T-helper 17 cell (primary cell): ENCODE measurements at places on chromosomes 5 and 9. TPM values are rescaled to one million over a fixed set of nuclear protein-coding genes. Genes with fewer than 3 reads are reported as not detected.
A peak's percentile ranks its signal among the peaks of the same experiment; 100 is the strongest.

The STK32A gene
- total RNA-seq: not detected

The FBP2 gene
- total RNA-seq: not detected

The DIPK1B gene
- 3.2 TPM for total RNA-seq

The ARL14EPL gene
- total RNA-seq: not detected

The F2RL1 gene
- total RNA-seq: 0.94 TPM

The TTC16 gene
- total RNA-seq: 4.3 TPM

The CCL21 gene
- not detected for total RNA-seq

The ZFP37 gene
- total RNA-seq: 1.5 TPM

The PRLR gene
- not detected for total RNA-seq

The NXNL2 gene
- total RNA-seq: not detected

The PIP5KL1 gene
- total RNA-seq: 2.3 TPM

The GMCL2 gene
- not detected for total RNA-seq

GRCh38 chr5:124522992-124523391 lies 223.4 kb downstream of the ZNF608 start:
- H3K4me3 ChIP-seq: no peak overlapping the region
- H3K4me1 ChIP-seq: no peaks in the 10 kb centered on the region
- DNase-seq: no peak
- H3K27me3 ChIP-seq: no peaks in the 10 kb centered on the region
- H3K27ac ChIP-seq: no peak overlapping the region

- H3K27ac ChIP-seq: no peak overlapping the region
- peaks cover 11% of the 10 kb centered on the region for H3K4me1 ChIP-seq
- H3K4me3 ChIP-seq: no peak overlapping the region
- peaks cover 12% of the 10 kb centered on the region for H3K27me3 ChIP-seq
Observed at GRCh38 chr5:57455511-57456455, 26.8 kb downstream of the ACTBL2 start.

DNA sequence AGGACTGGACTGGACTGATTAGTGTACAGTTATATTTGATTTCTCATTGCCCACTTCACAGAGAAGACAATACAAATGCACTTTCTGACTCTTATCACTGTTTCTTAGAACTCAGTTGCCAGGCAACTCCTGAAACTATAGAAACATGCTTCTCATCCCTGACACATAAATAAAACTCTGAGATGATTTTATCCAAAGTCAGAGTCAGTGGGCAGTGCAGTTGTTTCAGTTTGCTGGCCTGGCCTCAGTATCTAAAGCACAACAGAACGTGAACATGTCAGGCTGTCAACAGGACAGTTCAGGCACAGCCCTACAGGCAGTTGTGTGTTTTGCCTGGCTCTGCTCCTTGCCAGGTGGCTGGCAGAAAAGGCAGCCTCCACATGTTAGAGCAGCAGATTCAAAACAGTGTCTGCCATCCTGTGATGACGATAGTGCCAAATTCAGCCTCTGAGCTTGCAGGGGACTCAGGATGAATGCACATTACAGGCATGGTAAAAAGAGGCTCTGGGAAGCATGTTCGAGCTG lies 65.1 kb upstream of the CCDC152 start:
- no peaks in the 10 kb centered on the region for H3K4me1 ChIP-seq
- no peak for DNase-seq
- peak overlapping the region; percentile 2 for H3K4me3 ChIP-seq
- H3K27me3 ChIP-seq: no peaks in the 10 kb centered on the region

DNA sequence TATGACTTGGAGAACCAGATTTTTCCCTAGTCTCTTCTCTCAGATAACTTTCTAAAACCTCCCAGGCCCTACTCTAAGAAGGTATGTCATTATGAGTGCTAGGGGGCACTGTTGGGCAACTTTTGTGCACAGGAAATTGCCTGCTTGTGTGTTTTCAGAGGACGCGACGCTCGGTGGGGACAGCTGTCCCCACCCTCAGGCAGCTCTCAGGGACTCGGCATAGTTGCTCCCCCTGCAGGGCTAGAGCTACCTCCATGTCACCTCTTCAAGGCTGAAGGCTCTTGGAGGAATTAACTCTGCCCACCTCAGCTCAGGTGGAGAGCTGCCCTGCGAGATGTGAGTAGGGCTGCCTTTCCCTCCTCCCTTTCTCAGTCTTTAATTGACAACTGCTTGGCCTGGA lies 10.2 kb upstream of the TIFAB start:
- H3K36me3 ChIP-seq: peaks cover 2% of the 10 kb centered on the region
- H3K4me1 ChIP-seq: peaks cover 11% of the 10 kb centered on the region
- no peak overlapping the region for H3K4me3 ChIP-seq
- H3K27ac ChIP-seq: peak overlapping the region; percentile 47

GRCh38 chr9:128002959-128003358 lies 22.2 kb upstream of the EEIG1 start:
- no peak overlapping the region for H3K4me3 ChIP-seq
- H3K4me1 ChIP-seq: peaks cover 15% of the 10 kb centered on the region
- peak overlapping the region; percentile 70 for H3K27ac ChIP-seq
- no peaks in the 10 kb centered on the region for H3K27me3 ChIP-seq

- H3K27me3 ChIP-seq: peaks cover 13% of the 10 kb centered on the region
- H3K36me3 ChIP-seq: peaks cover 2% of the 10 kb centered on the region
- H3K4me3 ChIP-seq: no peak overlapping the region
Observed at GRCh38 chr9:76664120-76664519, 100.1 kb upstream of the PCA3 start.

DNA sequence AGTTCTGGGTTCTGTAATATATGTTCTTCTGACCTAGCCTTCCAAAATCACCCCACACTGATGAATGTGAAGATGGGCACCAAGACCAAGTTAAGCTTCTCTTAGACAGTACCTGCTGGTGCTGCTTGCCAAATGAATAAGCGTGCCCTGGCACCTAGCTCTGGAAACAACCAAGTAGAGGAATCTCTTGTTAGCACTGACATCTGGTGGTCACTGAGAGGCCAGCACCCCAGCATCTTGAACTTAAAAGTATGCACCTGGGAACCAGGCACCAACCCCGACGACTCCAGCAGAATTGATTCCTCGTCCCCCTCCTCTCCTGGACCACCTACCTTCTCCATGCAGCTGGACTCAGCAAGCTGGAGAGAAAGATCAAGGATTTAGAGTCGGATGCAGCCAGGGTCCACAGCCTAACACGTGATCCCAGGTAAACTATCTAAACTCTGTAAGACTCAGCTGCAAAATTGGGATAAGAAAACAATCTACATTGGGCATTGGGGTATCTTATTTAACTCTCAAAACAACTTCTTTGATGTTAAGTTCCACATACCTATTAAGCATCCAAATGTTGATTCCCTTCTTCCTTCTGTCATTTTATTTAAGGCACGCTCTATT lies 89.8 kb downstream of the SLC1A3 start:
- H3K36me3 ChIP-seq: no peaks in the 10 kb centered on the region
- DNase-seq: no peak
- H3K4me3 ChIP-seq: no peak overlapping the region
- H3K4me1 ChIP-seq: peaks cover 2% of the 10 kb centered on the region
- H3K27me3 ChIP-seq: peaks cover 33% of the 10 kb centered on the region

DNA sequence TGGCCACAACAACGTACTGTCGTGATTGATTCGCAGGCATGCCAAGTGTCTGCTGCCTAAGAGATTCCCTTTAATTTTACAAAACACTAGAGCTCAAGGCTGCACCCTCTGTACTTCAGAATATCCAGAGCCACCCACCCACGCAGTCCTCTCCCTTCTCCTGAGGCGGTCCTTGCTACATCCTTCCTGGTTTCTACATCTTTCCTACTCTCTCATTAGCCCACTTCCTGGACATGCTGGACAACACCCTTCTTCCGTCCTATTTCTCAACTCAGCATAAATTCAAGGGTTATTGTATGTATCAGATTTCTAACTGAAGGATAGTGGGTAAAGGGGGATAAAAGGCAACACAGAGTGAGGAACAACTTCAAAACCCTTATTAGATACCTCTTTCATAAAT lies 148.4 kb upstream of the MAP3K1 start:
- no peaks in the 10 kb centered on the region for H3K36me3 ChIP-seq
- no peak overlapping the region for H3K4me3 ChIP-seq
- H3K4me1 ChIP-seq: peaks cover 15% of the 10 kb centered on the region
- no peaks in the 10 kb centered on the region for H3K27me3 ChIP-seq
- no peak overlapping the region for H3K27ac ChIP-seq

DNA sequence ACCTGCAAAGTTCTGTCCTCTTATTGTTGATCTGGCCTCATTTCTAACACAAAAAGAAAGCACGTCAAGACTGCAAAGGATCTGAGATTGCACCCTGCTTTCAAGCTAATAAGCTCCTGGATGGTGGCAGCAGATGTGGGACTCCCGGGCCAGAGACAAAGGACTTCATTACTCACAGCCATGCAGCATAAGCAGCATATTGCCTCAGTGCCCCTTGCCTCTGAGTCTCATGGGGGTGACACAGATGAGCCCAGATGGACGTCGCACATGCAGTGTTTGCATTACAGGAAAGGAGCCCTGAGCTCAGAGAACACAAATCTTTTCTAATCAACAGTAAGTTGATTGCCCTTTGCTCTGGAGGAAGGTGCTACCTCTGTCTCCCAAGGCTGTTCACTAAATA lies 105.0 kb downstream of the SLC28A3 start:
- DNase-seq: no peak
- H3K27me3 ChIP-seq: peaks cover 16% of the 10 kb centered on the region
- H3K27ac ChIP-seq: no peak overlapping the region

DNA sequence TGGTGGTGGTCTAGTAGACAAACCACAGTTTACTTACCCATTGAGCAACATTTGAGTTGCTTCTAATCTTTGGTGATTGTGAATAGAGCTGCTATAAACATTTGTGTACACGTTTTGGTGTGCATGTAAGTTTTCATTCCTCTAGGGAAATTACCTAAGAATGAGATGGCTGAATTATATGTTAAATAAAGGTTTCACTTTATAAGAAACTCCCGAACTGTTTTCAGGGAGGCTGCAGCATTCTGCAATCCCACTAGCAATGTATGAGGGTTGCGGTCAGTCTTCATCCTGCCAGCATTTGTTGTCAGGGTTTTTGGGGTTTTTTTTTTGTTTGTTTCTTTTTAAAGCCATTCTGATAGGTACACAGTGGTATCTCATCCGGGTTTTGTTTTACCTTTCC lies 45.7 kb upstream of the PPARGC1B start:
- no peak for DNase-seq
- H3K36me3 ChIP-seq: peaks cover 9% of the 10 kb centered on the region
- peaks cover 5% of the 10 kb centered on the region for H3K4me1 ChIP-seq

GRCh38 chr5:65050826-65051498 lies 282.2 kb downstream of the CWC27 start:
- no peaks in the 10 kb centered on the region for H3K4me1 ChIP-seq
- no peak overlapping the region for H3K27ac ChIP-seq
- no peaks in the 10 kb centered on the region for H3K36me3 ChIP-seq

DNA sequence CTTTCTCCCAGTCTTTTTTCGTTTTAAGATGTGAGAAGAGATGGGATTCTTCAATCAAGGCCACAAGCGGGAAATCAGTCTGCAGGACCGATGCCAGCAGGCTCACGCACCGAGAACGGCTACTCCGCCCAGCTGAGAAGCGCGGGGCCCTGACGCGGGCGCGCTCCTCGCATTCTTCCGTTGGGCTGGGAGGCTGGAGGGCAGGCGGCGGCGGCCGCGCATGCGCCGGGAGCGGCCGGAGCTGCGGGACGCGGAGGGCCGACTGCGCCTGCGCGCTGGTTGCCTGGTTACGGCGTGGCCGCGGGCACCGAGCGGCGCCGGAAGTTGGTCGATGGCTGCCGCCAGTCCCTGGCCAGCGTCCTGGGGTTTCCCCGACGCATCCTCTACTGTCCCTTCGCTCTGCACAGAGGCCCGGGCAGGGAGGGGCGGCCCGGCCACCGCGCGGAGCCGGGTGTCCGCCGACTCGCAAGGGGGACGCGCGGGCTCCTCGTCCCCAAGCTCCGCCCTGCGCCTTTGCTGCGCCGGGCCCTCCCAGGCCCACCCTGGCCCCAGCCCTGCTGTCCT lies 831 bp upstream of the SEC16A start:
- peak; percentile 92 for DNase-seq
- no peaks in the 10 kb centered on the region for H3K27me3 ChIP-seq
- H3K4me1 ChIP-seq: peaks cover 19% of the 10 kb centered on the region

- H3K27me3 ChIP-seq: peaks cover 36% of the 10 kb centered on the region
- no peak overlapping the region for H3K27ac ChIP-seq
- DNase-seq: no peak
- peaks cover 2% of the 10 kb centered on the region for H3K4me1 ChIP-seq
Observed at GRCh38 chr9:4081956-4082355, 217.9 kb downstream of the GLIS3 start.

DNA sequence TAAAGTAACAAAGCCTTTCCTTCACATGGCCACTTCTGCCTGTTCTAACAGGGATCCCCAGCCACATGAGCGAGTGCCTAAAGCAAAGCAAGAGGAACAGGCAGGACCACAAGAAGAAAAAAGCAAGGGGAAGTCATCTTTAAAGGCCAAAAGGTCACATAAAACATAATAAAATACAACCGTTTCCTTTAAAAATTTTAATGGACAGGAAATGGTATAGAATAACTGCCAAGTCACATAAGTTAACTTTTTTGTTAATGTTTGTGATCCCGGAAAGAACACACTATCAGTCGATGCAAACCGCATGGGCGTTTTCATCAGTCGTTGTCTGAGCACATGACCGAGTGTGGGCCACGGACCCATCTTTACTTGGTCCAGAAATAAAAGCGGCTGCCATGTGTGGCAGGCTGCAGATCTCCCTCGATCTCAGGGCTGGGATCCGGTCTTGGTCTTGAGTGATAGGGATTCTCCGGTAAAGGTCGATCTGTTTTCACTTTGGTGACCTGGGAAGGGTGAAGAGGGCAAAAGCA lies 15.6 kb downstream of the NDUFA8 start:
- no peak for DNase-seq
- no peak overlapping the region for H3K4me3 ChIP-seq
- peaks cover 9% of the 10 kb centered on the region for H3K4me1 ChIP-seq
- H3K36me3 ChIP-seq: peaks cover 14% of the 10 kb centered on the region
- no peaks in the 10 kb centered on the region for H3K27me3 ChIP-seq
- peak overlapping the region; percentile 27 for H3K27ac ChIP-seq

DNA sequence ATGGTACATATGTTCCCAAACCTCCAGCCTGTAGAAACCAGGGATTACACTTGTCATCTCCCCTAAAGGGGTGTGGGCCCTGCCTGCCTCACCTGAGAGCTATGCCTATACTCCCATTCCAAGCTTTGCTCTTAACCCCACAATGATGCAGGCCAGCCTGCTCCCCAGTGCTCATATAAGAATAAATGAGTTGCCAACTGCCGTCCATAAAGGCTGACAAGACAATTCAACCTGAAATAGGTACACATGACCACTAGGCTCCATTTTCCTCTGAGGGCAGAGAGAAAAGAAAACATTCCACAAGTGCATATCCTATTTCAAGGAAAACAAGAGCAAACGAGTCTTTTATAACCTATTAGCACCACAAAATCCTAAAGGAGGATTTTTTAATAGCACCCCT lies 28.4 kb downstream of the SKP1 start:
- DNase-seq: no peak
- H3K36me3 ChIP-seq: peaks cover 9% of the 10 kb centered on the region
- H3K27me3 ChIP-seq: no peaks in the 10 kb centered on the region
- H3K4me1 ChIP-seq: peaks cover 39% of the 10 kb centered on the region
- peak overlapping the region; percentile 9 for H3K4me3 ChIP-seq
